ENCODE measurements at places on chromosomes 4 and X.

DNA sequence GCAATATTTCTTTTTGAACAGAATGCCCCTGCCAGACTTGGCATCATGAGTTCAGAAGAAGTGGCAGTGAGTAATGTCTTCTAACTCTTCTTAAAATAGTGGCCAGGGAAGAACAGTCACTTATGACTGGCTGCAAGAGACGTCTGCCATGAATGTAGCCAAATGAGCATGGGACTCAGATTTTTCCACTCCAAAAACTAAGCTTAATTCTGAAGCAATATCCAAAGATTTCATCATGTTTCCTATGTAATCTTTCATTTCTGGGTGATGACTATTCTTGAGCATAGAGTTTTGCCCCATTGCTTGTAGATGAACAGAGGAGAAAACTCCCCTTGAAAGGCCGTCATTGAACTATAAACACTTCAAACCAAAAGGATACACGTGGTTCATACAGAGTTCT, 11.8 kb downstream of the AMBN start:
- H3K27me3 ChIP-seq, result peaks cover 8% of the 10 kb centered on the region
- H3K4me3 ChIP-seq, result no peak overlapping the region
- H3K4me1 ChIP-seq, result no peaks in the 10 kb centered on the region
- no peaks in the 10 kb centered on the region for H3K36me3 ChIP-seq
- H3K27ac ChIP-seq, result no peak overlapping the region

DNA sequence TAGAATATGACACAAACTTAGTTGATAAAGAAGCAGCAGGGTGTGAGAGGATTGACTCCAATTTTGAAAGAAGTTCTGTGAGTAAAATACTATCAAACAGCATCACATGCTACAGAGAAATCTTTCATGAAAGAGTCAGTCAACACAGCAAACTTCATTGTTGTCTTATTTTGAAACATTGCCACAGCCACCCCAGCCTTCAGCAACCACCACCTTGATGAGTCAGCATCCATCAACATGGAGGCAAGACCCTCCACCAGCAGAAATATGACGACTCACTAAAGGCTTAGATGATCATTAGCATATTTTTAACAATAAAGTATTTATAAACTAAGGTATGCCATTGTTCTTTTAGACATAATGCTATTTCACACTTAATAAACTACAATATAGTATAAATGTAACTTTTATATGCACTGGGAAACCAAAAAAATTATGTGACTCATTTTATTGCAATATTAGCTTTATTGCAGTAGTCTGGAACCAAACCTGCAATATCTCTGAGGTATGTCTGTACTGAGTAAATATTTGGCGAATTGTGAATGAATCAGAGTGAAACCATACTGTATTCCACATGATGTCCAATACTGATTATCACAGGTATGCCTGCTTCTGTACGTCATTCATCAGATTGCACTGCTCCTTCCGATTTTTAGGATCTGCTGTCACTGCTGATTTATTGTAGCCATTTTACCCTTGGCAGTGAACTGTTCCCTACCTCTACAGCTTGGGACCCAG, 11.6 kb downstream of the FRMPD4 start:
- no peaks in the 10 kb centered on the region for H3K4me1 ChIP-seq
- no peaks in the 10 kb centered on the region for H3K27me3 ChIP-seq
- H3K27ac ChIP-seq, result no peak overlapping the region
- no peak for DNase-seq

DNA sequence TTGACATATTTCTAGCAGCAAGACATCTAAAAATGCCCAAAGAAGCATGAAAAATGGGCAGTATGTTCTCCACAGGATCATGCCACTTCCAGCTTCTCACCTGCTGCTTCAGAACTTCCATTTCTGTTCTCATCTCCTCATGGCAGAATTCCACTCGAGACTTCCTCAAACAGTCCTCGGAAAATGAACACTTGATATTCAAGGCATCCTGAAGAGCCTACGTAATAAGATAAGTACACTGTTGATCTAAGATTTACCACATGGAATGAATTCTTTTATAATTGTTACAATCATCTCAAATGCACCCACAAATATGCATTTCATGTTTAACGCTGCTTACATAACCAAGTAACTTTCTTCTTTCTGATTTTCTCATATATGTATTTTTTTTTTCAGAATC, 14.1 kb downstream of the TNIP3 start:
- H3K4me1 ChIP-seq, result peaks cover 58% of the 10 kb centered on the region
- no peak overlapping the region for H3K4me3 ChIP-seq
- DNase-seq, result no peak
- no peaks in the 10 kb centered on the region for H3K36me3 ChIP-seq
- H3K27ac ChIP-seq, result no peak overlapping the region
- no peaks in the 10 kb centered on the region for H3K27me3 ChIP-seq

GRCh38 chr4:4969298-4969697, 50.0 kb downstream of the CYTL1 start:
- H3K4me3 ChIP-seq, result no peak overlapping the region
- no peaks in the 10 kb centered on the region for H3K36me3 ChIP-seq
- DNase-seq, result no peak
- no peaks in the 10 kb centered on the region for H3K4me1 ChIP-seq
- H3K27me3 ChIP-seq, result no peaks in the 10 kb centered on the region

All from activated naive CD4-positive, alpha-beta T cell treated with anti-CD3 and anti-CD28 coated beads for 36 hours (primary cell).